Kidney tubule cell (primary cell): ENCODE measurements at places on chromosomes 16 and 17.

DNA sequence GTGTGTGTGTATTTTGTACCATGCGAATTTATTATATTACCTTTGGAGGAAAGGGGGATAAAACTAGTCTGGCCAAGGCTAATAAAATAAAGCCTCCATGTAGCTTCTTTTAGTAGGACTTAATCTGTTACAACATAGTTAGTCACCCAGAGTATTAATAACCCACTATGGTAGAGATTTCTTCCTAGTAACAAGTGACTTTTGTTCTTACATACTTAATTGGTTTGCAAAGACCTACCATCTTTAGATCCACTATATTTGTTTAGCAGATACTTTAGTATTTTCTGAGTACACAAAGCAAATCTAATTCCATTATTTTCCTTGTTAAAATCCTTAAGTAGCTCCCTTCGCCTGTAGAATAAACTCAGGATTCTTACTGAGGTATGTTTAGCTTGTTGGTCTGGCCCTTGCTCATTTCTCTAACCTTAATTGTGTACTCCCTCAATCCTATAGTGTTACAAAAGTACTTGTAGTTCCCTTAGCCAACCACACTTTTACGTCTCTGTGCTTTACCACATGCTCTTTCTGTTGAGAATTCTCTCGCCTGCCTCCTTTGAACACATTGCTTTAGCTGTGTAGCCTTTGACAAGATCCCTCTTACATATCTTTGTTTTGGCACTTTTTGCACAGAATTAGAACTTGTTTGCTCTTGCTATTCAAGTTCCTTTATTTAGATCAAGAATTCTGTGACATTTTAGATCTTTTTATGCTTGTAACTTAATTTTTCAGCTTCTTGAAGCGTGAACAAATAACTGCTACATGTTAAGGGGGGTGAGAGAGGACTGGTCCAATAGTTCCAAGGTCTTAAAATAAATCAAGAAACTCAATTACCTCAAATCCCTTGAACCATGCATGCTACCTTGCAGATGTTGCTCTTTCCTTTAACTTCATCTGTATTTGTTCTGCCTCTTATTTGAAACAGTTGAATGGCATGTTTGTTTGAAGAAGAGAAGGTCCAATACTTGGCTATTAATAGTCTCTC, 23.8 kb downstream of the CLTC start:
- peak; percentile 57 for DNase-seq

GRCh38 chr16:48542966-48543365, 67.0 kb downstream of the N4BP1 start:
- no peak for DNase-seq

DNA sequence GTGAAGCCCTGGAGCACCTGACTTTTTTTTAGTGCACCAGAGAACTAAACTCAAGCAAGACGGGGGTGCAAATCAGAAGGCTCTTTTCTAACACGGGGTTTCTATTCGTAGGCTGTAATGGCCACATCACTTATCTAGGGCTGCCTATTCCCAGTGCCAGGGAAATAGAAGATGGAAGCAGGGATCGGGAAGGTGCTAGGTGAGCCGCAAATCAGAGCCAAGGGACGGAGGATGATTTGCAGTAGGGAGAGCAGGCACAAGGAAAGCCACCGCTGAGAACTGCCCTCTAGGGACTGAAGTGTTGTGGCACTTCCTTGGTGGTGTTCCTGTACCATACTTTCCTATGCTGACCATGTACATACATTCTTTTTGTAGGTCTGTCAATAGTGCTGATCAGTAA, 7.8 kb upstream of the SLC46A1 start:
- DNase-seq: no peak

DNA sequence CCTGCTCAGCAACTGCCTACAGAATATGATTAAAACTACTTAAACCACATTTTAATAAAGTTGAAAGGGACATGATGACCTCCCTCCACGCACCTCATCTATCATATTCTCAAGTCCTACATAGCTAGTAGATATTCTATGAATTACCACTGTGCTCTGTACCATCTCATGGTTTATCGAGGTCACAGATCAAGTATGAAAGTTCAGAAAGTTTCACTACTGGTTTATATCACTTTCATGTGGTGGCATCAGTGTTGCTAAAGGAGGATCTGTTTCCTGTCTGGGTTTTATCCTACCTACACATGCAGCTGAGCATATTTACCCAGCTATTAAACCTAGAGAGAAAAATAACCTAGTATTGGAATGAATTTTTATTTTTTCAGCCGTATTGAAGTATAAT, 214.9 kb upstream of the MON1B start:
- no peak for DNase-seq

DNA sequence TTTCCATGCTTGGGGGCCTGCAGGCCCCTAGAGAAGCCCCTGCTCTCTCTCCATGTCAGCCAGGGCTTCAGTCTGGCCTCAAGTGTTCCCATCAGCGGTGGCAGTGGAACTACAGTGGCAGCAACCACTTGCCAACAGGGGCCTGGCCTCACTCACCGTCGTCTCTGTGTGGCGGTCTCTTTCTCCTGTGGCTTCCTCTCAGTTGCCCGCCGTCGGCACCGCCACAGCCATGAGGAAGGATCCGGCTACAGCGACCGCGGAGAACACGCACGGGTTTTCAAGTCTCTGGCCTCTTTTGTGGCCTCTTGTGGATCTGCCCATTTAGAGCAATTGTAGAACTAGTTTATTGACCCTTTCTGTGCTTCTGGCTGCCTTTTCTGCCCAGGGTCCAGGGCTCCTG, 8.5 kb downstream of the ARMC7 start:
- DNase-seq: no peak

- no peak for DNase-seq
Observed at GRCh38 chr17:14923981-14924380, 341.1 kb downstream of the PMP22 start.

DNA sequence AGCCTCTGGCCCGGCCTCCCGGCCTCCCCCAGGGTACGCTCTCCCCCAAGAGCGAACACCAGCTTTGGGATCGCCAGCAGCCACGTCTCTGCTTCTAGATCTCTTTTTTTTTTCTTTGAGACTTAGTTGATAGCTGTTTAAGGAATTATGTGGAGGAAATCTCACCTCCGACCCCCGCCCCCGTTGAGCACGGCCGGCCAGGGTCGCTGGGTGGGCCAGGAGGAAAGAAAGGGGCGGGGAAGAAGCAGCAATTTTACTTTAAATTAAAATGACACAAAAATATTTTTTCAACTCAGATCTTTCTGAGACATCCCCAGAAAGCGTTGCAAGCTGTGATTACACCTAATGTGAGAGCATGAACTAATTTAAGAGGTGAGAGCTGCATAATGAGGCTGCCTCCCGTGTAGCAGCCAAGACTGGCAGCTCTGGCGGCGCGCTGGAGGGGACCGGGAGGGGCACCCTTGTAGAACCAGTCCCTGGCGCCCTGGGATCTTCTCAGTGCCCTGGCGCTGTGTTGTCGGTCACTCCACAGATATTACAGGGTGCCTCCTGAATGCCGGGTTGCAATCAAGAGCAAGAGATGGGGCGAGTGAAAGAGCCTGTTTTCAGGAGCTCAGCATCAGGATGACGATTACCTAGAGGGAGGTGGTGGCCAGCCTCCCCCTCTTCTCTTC, 1.9 kb upstream of the CBLN1 start:
- no peak for DNase-seq

GRCh38 chr17:80978499-80979497, 12.8 kb upstream of the CHMP6 start:
- no peak for DNase-seq

DNA sequence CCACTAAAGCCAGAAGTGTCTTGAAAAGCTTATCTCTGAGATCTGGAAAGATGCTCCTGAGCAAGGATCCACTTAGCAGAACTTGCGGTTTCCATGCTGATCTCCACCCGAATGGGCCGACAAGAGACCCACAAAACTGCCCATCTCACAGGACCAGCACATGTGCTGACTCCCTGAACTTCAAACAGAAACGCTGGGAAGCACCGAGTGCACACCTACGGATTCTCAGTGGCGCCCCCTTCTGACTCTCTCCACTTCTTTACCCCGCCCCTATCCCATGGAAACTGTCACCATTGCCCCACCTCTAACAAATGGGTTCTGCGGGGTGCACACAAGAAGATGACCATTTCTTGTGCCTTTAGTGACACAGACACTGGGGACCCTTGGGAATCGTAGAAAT, 21.4 kb downstream of the CDRT4 start:
- DNase-seq: no peak

GRCh38 chr16:89485701-89486246, 4.6 kb downstream of the ANKRD11 start:
- DNase-seq: no peak

- DNase-seq: no peak
Observed at GRCh38 chr16:25868706-25869370, 177.1 kb downstream of the HS3ST4 start.

GRCh38 chr17:81459224-81459623, 53.4 kb downstream of the ACTG1 start:
- DNase-seq: no peak
